IMR-90 (cell line): ENCODE measurements at places on chromosomes 3 and 15.

DNA sequence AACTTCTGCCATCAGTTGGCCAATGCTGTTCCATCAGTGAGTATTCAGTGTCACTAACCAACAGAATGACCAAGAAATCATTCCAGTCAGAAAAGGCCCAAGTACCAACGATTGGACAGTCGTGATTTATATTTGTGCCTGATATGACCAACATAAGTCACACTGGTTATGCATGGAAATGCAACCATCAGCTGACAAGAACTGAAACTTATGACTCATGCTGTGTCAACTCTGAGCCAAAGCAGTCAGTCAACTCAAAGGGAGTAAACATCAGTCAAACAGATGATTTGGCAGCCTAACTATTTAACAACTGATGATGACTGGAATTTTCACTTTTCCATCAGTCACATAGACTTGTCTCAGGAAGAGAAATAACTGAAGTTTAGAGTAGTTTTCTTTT is 142.4 kb downstream of the ANXA2 start:
- DNase-seq: no peak

GRCh38 chr15:31374489-31374888 is 47.9 kb downstream of the KLF13 start:
- no peak for DNase-seq

DNA sequence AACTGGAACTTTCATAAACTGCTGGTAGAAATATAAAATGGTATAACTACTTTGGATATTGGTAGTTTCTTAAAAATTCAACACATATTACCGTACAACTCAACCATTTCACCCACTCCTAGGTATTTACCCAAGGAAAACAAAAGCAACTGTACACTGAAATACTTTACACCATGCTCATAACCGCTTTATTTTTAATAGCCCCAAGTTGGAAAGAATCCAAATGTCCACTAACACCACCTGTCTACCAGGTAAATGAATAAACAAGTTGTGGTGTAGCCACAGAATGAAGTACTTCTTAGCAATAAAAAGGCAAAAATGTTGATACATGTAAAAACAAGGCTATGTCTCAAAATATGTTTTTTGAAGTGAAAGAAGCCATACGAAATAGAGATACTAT is 215.9 kb upstream of the PEX5L start:
- DNase-seq: no peak

GRCh38 chr3:65385805-65386204 is 652.9 kb downstream of the MAGI1 start:
- DNase-seq: no peak

DNA sequence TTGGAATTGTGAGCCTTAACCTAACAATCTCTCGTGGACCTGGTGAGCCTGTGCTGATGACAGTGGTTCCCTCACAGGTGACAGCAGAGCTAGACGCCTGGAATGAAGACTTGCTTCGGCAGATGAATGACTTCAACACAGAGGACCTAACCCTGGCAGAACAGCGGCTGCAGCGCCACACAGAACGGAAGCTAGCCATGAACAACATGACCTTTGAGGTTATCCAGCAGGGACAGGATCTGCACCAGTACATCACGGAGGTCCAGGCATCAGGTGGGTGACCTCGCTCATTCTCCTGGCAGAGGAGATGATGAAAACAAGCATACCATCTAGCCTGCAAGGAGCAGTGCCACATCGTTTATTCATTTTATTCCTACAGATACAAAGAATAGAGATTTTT is 316.9 kb upstream of the UMPS start:
- no peak for DNase-seq
